Stimulated activated CD4-positive, alpha-beta T cell treated with anti-CD3 and anti-CD28 coated beads, Interleukin-4, amount 100 ng/mL, for 24 hours (primary cell): ENCODE measurements at places on chromosomes 2 and 18.

GRCh38 chr18:72206814-72207213 is 337.3 kb downstream of the CBLN2 start:
- DNase-seq: no peak

- DNase-seq: no peak
Measured at GRCh38 chr18:78914249-78914935, 65.2 kb upstream of the SALL3 start.

GRCh38 chr2:43459446-43460173 is 136.2 kb downstream of the THADA start:
- DNase-seq: no peak

- no peak for DNase-seq
Measured at GRCh38 chr2:206150168-206150567, 9.1 kb downstream of the NDUFS1 start.

- DNase-seq: peak; percentile 5
Measured at GRCh38 chr2:229980431-229981184, 58.3 kb downstream of the FBXO36 start.

GRCh38 chr18:7321831-7322230 is 90.9 kb downstream of the LRRC30 start:
- no peak for DNase-seq

GRCh38 chr2:65765376-65765775 is 333.0 kb upstream of the SPRED2 start:
- no peak for DNase-seq

GRCh38 chr2:177887722-177888121 is 184.9 kb downstream of the PDE11A start:
- no peak for DNase-seq

DNA sequence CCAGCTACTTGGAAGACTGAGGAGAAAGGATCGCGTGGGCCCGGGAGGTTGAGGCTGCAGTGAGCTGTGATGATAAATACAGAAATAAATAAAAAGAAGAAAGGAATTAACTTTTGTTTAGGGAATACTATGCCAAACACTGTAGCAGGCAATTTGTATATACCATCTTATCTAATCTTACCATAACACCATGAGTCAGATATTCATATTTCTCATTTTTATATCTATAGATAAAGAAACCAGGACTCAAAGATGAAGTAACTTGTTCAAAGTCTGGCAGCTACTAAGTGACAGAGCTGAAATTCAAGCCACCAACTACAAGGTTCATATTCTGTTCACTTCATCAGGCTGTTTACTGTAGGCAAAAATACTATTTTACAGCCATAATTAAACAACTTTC is 119.2 kb upstream of the SLC39A10 start:
- no peak for DNase-seq

GRCh38 chr2:148570989-148571388 is 73.6 kb upstream of the EPC2 start:
- DNase-seq: no peak

DNA sequence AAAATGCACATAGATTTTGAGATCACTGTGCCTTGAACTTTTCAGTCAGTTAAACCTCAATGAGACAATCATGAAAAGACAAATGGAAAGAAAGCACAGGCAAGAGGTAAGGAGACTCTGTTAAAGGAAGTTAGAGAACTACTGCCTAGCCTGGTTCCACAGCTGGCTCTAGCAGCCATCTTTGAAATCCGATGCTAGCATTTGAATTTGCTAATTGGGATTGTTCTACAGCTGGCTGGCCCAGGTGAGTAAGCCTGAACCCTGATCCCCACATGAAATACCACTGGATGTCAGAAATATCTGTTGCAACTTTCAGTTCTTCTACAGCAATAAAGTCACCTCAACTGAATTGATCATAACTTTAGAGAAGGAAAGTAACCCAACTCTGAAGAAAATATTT is 315.2 kb upstream of the CHAC2 start:
- DNase-seq: no peak

GRCh38 chr18:58541789-58542425 is 87.0 kb downstream of the ALPK2 start:
- DNase-seq: peak; percentile 76

- DNase-seq: no peak
Measured at GRCh38 chr2:144894612-144895599, 375.0 kb upstream of the ZEB2 start.

- DNase-seq: no peak
Measured at GRCh38 chr2:178317811-178318210, 123.5 kb downstream of the OSBPL6 start.

DNA sequence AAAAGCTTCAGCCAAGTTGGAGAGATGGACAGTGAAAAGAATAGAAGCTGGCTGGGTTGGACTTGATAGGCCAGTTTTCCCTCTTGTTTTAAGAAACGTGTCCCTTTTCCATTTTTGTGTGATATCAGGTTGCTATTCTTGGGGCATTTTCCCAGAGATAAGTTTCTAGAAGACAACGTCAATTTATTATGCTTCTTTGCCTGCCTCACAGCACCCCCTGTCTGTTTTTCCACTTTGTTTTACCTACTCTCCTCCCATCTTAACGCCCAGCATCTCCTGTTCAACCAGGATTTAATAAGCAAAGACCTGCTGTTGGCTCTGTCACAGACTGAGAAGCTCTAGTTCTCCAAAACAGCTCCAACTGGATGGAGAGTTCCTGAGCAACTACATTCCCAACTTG is 317.8 kb upstream of the ZNF521 start:
- no peak for DNase-seq

- no peak for DNase-seq
Measured at GRCh38 chr2:95350368-95350767, 52.1 kb upstream of the FAHD2A start.

- no peak for DNase-seq
Measured at GRCh38 chr2:99936065-99936464, 206.3 kb downstream of the AFF3 start.

DNA sequence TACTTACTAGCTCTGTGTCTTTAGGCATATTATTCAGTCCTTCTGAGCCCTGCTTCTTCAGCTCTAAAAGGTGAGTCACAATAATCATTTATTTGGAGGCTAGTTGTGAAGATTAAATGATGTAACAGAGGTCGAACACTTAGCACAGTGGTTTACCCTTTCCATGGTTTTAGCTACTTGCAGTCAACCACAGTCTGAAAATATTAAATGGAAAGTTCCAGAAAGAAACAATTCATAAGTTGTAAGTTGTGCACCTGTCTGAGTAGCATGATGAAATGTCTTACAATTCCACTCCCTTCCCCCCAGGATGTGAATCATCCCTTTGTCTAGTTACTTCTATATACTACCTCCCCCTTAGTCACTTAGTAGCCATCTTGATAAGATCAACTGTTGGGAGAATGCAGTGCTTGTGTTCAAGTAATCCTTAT is 217.6 kb upstream of the THUMPD2 start:
- no peak for DNase-seq

DNA sequence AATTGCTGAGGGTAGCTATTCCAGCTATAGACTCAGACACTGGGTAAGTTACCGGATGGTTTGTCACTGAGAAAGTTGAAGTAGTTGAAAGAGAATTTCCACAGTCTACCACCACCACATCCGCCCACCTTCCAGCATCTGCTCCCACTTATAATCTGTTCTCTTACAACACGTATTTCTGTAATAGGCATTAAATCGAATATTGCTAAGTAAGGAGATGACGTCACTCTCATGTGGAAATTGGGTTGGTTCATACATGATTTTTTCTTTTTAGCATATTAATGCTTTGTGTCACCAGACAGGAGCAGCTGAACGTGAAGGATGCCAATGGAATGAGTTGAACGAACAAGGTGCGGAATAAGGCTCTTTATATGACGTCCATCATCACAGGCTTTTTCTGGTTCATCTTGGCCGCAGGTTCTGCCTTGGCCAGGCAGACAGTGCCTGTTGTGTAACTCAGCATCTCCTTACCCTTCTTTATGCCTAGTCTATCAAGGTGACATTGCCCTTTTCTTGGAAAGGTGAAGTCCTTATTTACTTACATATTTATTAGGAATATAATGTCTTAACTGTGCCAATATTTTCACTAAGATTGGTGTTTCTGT is 45.9 kb downstream of the THUMPD2 start:
- no peak for DNase-seq

DNA sequence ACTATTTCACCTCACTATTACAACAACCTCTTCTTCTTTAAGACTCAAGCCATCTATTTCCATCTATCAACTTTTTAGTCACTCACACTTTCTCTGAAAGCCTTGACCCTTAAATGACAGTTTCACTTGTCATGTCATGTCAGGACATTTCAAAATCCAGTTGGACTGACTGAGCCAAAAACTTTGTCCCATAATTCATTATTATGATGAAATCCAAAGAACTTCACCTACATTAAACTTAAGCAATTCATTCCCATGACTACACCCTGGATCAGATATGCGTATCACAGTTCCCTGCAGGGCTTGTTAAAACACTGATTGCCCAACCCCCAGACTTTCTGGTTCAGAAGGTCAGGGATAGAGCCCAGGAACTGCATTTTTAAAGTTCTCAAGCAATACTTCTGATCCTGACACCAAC is 26.5 kb downstream of the LDAH start:
- no peak for DNase-seq

DNA sequence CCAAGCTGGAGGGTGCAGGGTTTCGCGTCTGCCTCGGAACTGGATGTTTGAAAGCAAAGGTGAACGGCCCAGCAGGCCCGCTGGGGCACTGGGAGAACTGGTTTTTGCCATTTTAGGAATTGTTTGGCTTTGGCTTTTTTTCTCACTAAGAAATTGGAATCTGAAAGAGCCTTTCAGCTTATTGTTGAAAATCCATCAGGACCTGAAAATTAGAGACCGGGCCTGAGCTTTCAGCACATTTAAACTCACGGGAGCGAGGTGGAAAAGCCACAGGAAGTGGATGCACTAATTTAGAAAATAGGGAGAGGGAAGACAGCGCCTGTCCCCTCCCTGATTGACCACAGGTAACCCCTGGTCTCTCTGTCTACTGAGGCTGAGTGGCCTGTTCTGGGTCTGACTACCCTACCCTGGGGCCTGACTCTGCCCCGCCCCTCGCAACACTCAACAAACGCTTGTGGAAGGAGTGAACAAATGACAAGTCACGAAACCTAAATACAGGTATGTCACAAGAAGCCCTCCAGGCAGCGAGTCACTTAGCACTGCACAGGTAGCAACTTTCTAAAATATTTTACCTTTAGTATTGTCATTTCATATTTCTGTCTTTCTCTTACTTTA is 100.3 kb upstream of the MBOAT2 start:
- DNase-seq: no peak

- no peak for DNase-seq
Measured at GRCh38 chr2:122135021-122135937, 379.8 kb downstream of the TSN start.

- DNase-seq: no peak
Measured at GRCh38 chr2:237278568-237278967, 135.4 kb downstream of the COL6A3 start.

DNA sequence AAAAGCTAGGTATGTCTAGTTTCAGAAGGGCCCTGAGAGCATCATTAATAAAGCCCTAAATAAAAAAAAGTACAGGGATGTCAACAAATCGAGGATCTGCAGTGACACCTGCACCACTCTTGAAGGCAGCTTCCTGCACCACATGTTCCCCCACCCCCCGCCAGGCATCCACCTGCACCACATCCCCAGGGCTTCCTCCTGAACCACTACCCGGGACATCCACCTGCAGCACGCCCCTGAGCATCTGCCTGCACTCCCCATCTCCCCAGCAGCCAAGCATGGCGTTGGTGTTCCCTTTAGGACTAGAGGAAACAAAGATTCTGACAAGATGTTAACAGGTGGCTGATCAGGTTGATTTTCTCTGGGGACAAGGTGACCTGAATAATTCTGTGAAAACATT is 55.2 kb downstream of the DLGAP1 start:
- no peak for DNase-seq

GRCh38 chr2:232203936-232204335 is 174.6 kb upstream of the ALPP start:
- DNase-seq: no peak

DNA sequence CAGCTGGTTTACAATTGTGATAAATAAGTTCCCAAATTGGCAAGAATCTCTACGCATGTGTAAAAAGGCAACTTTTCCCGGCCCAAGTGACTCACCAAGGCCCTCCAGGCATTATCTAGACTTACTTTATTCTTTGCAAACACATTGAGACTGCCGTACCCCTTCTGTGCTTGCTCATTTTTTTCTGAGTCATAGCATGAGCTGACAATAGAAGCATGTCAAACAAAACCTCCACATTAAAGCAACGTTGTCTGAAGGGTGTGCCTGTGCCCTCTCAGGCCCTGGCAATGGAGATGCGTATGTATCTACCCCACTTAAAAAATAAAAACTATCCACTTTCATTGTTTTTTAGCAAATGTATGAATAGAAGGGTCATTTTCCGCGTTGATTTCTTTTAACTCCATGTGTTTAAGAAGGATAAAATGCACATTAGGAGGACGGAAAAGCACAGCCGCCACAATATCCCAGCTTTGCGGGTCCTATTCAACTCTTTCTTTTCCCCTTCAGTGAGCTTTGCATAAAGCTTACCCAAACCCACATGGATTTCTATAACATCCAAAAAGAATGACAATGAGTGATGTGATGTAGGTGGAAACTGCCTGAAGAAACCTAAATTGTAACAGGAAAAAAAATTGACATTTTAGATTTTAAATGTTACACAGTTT is 298.2 kb downstream of the CDCA7 start:
- DNase-seq: no peak

- DNase-seq: no peak
Measured at GRCh38 chr2:176118601-176119339, 2.2 kb downstream of the HOXD10 start.

- no peak for DNase-seq
Measured at GRCh38 chr18:59266886-59267502, 6.3 kb downstream of the RAX start.

DNA sequence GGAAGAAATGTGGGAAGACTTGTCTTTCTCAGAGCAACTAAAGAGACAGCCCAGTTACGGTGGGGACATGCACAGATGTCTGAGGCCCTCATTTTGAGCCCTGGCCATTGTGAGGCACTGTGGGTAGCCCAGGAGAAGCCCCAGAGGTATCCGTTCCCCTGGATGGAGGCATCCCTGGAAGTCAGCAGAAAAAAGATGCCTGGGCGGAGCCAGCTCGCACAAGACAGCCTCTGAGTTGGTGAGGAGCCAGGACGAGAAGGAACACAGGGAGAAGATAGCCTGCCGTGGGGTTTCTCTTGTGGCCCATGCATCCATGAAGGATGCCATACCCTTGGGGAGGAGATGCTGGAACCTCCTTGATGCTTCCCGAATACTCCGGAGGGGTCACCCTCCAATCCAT is 56.9 kb upstream of the SEMA4C start:
- DNase-seq: no peak

GRCh38 chr18:35335866-35336265 is 8.4 kb downstream of the ZNF24 start:
- DNase-seq: no peak
